ENCODE measurements at places on chromosomes 2 and 18. TPM values are rescaled to one million over a fixed set of nuclear protein-coding genes. Genes with fewer than 3 reads are reported as not detected.

The TBR1 gene
- polyA plus RNA-seq: not detected

The VPS54 gene
- 15.0 TPM for polyA plus RNA-seq

The C1QL2 gene
- polyA plus RNA-seq: not detected

The COPS8 gene
- polyA plus RNA-seq: 74.3 TPM

The COL6A3 gene
- polyA plus RNA-seq: not detected

The PFN4 gene
- polyA plus RNA-seq: 0.45 TPM

The SPP2 gene
- polyA plus RNA-seq: not detected

The ZSWIM2 gene
- polyA plus RNA-seq: not detected

The SGPP2 gene
- 0.03 TPM for polyA plus RNA-seq

The APLF gene
- polyA plus RNA-seq: 1.6 TPM

The DSG1 gene
- 0.07 TPM for polyA plus RNA-seq

The OBSL1 gene
- polyA plus RNA-seq: 32.4 TPM

All from foreskin keratinocyte (primary cell).